Dermis lymphatic vessel endothelial cell (primary cell): ENCODE measurements at places on chromosomes 1 and 21. TPM values are rescaled to one million over a fixed set of nuclear protein-coding genes. Genes with fewer than 3 reads are reported as not detected.

Gene IL20
- not detected in 2 replicates for total RNA-seq

Gene LCE2A
- total RNA-seq = not detected in 2 replicates

Gene INAVA
- total RNA-seq = not detected in 2 replicates

Gene DCDC2B
- not detected in 2 replicates for total RNA-seq

Gene KHDRBS1
- 47.8 and 60.2 TPM in 2 replicates for total RNA-seq

Gene ALPL
- total RNA-seq = 0.22 and 0.26 TPM in 2 replicates

Gene COL8A2
- 0.86 and 1.1 TPM in 2 replicates for total RNA-seq

Gene KLF17
- not detected in 2 replicates for total RNA-seq

Gene KCNE1
- 0.11 and 0.26 TPM in 2 replicates for total RNA-seq

Gene KCNJ15
- total RNA-seq = 1.1 and 2.1 TPM in 2 replicates

Gene GRHL3
- not detected in 2 replicates for total RNA-seq

Gene ELAVL4
- total RNA-seq = under 0.01 TPM in 1 of 2 replicates, not detected in the other

Gene C4BPB
- 0.65 and 0.69 TPM in 2 replicates for total RNA-seq

Gene DNALI1
- 0.26 and 0.65 TPM in 2 replicates for total RNA-seq

Gene TEX38
- not detected in 2 replicates for total RNA-seq

Gene FAM72A
- total RNA-seq = 4.6 and 6.3 TPM in 2 replicates

Gene LYPD8
- not detected in 2 replicates for total RNA-seq

Gene OR10Z1
- total RNA-seq = not detected in 2 replicates

Gene RBM11
- not detected in 2 replicates for total RNA-seq

Gene ITLN1
- total RNA-seq = not detected in 2 replicates

Gene TRAF3IP3
- total RNA-seq = not detected in 2 replicates

Gene C1QC
- not detected in 2 replicates for total RNA-seq

Gene OR2M3
- not detected in 2 replicates for total RNA-seq

Gene LPAR3
- 0.09 and 0.11 TPM in 2 replicates for total RNA-seq

Gene CDK18
- 0.11 and 0.26 TPM in 2 replicates for total RNA-seq

Gene UBE2G2
- 63.6 and 87.8 TPM in 2 replicates for total RNA-seq

Gene PRRX1
- total RNA-seq = 0.17 and 1.3 TPM in 2 replicates

Gene PEX14
- 7.8 and 9.5 TPM in 2 replicates for total RNA-seq

Gene LAD1
- 0.22 TPM in 1 of 2 replicates, not detected in the other for total RNA-seq

Gene EFNA1
- total RNA-seq = 172 and 255 TPM in 2 replicates

Gene MR1
- total RNA-seq = 1.1 and 1.6 TPM in 2 replicates

Gene NUF2
- 2.4 and 2.9 TPM in 2 replicates for total RNA-seq
